ENCODE measurements at places on chromosomes 4 and X. TPM values are rescaled to one million over a fixed set of nuclear protein-coding genes. Genes with fewer than 3 reads are reported as not detected.

- H3K4me1 ChIP-seq: no peaks in the 10 kb centered on the region
- no peak overlapping the region for H3K4me3 ChIP-seq
- DNase-seq: no peak
- H3K36me3 ChIP-seq: no peaks in the 10 kb centered on the region
- H3K27ac ChIP-seq: no peak overlapping the region
- H3K27me3 ChIP-seq: no peaks in the 10 kb centered on the region
These were observed 10.8 kb downstream of the ALB start for GRCh38 chr4:73414936-73415271.

- no peak overlapping the region for H3K4me3 ChIP-seq
- no peak overlapping the region for H3K27ac ChIP-seq
- DNase-seq: no peak
- H3K4me1 ChIP-seq: no peaks in the 10 kb centered on the region
- H3K27me3 ChIP-seq: no peaks in the 10 kb centered on the region
These were observed 636.9 kb upstream of the BOD1L1 start for GRCh38 chr4:14264437-14264836.

Gene NLGN3
- 14.8 TPM for total RNA-seq

Gene HTR2C
- total RNA-seq: 2.0 TPM

DNA sequence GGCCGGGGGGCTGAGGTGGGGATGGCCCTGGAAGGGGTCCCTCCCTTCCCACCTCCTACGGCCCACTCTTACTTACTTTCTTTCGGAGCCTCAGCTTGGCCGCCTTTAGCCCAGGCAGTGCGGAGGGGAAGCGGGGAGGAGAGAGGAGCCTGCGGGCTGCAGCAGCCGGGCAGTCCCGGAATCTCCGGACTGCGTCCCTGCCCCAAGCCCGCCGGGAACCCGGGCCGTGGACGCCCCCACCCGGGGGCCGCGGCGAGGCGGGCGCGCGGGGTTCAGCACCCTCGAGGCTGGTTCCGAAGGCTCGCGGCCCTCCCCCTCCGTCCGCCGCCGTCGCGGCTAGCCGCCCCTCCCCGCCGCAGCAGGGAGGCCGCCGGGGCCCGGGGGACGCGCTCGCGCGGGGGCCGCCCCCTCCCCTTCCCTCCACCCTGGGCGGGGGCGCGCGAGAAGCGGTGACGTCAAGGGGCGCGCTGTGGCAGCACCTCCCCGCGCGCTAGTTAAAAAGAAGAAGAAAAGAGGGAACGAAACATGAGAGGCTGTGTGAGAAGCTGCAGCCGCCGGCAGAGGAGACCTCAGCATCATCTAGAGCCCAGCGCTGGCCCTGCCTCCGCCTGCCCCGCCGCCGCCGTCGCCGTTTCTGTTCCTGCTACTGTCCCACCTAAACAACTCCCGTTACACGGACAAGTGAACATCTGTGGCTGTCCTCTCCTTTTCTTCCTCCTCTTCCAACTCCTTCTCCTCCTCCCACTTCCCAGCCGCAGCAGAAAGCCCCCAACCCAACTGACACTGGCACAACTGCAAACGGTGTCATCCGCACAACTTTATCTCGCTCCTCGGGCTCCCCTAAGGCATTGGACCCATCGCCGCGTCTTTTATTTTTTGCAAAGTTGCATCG lies at the start of gene HHIP:
HHIP (plus strand) TSS at position 526 of the 892 bp plus-strand sequence. CDS start 520 bp downstream, outside the sequence.
- no peak for DNase-seq
- peaks cover 7% of the 10 kb centered on the region for H3K4me1 ChIP-seq
- H3K36me3 ChIP-seq: no peaks in the 10 kb centered on the region
- peaks cover 46% of the 10 kb centered on the region for H3K27me3 ChIP-seq
- peak within 1 kb of the TSS; percentile 57 for H3K4me3 ChIP-seq
- no peak within 1 kb of the TSS for H3K27ac ChIP-seq

GRCh38 chr4:169121861-169122382 lies 111.9 kb upstream of the CBR4 start:
- peaks cover 18% of the 10 kb centered on the region for H3K36me3 ChIP-seq
- H3K27me3 ChIP-seq: no peaks in the 10 kb centered on the region
- no peak overlapping the region for H3K4me3 ChIP-seq
- DNase-seq: no peak

Gene INPP4B
- 0.34 TPM for total RNA-seq

DNA sequence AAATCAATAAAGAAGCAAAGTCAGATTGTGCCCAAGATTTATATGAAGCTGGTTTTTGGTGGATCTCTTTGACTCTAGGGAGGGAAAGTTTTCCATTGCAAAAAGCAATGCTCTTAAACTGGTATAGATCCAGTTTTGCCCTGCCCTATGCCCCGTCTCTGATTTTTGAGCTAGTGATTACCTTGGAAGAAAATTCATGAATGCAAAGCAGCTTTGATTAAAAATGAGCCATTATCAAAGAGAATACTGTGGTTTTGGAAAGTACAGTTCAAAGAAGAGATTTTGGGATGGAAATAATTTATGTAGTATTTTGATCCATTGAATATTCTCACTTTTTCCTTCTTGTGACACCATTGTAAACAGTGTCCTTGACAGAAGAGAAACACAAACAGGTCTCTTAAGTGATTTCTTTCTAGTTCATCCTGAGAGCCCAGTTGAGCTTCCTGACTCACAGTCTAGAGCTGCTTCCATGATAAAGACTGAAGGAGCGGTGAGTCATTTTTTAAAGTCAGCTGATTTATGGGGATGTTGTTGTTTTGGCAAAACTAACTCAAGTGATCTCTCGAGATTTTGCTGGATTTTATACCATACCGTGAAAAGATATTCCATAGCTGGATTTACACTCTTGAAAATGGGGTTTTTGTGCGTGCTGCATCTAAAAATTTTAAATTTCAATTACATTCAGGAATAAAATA lies 76.7 kb downstream of the AFF1 start:
- no peaks in the 10 kb centered on the region for H3K36me3 ChIP-seq
- no peak overlapping the region for H3K27ac ChIP-seq
- no peak overlapping the region for H3K4me3 ChIP-seq
- H3K4me1 ChIP-seq: peaks cover 7% of the 10 kb centered on the region
- DNase-seq: no peak
- H3K27me3 ChIP-seq: no peaks in the 10 kb centered on the region

DNA sequence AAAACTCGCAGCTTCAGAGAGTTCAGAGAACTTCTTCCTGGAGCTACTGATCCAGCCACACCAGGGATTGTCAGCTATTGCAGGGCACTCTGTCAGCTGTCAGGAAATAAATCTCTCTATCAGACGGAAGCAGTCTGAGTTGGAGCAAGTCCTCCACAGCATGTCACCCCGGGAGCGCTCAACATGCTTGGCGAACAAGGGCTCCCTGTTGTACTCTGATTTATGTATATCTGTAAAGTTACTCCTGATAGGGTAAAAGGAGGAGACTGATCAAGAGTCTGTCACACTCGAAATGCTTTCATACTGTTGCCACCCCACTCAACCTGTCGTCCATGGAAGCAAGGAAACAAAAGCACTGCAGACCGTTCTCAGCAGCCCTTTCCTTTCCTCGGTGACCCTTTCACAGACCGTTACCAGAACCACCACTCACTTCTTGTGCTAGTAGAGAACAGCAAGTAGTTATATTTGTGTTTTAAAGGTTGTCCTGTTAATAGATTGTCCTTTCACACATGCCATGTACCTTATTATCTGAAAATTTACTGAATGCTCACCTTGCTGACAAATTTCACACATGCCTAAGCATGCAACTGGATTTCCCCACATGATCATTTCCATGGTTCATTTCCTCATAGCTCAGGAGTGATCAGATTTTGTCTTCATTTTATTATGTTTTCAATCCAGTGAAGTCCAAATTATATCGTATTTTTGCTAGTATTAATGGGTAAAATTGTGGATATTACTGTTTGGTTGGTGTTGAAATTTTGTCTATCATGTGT lies 2108.9 kb upstream of the TENM3 start:
- H3K4me1 ChIP-seq: no peaks in the 10 kb centered on the region
- H3K4me3 ChIP-seq: no peak overlapping the region

DNA sequence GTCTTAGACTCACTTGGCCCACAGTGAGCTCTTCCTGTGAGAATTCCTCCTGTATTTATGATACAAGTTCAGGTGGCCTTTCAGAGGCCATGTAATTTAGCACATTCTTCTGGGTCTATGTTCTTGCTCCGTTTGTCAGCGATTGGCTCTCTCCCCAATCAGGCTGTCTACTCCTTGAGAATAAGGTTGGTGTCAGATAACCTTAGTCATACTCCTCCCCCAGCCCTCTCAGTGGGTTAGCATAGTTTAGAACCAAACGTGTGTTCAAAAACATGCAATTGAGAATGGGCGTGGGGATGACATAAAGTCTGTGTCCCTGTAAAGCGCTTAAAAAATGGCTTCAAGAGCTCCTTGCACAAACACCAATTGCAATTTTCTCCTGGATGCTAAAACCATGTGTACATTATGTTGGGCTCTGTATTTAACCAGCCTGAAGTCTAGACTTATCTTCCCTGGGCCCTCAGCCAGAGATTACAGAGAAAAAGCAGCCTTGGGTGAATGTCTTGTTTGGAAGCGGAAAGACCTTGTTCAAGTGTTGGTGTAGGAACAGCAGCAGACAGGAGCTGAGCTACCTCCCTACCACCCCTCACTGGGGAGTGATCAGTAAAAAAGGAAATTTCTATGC lies 9.9 kb upstream of the CT47C1 start:
- H3K27me3 ChIP-seq: no peaks in the 10 kb centered on the region
- no peak overlapping the region for H3K4me3 ChIP-seq
- DNase-seq: no peak
- no peaks in the 10 kb centered on the region for H3K4me1 ChIP-seq

Gene NELFA
- total RNA-seq: 61.4 TPM

DNA sequence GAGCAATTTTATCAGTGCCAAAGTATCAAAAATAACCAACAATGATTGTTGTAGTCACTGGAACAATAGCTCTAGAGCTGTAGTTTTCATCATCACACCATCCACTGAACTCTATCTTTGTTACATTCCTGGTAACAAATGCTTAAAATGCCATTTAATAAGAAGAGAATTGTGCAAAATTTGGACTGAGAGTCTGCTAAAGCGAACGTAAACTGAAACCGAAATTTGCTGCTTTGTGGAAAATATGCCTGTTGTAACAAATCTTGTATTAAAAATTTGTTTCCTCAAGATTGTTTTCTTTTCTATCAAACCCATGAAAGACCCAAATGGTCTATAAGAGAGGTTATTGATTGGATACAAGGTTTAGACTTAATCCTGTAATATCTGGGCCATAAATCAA lies 109.3 kb upstream of the TECRL start:
- H3K4me3 ChIP-seq: no peak overlapping the region
- no peak overlapping the region for H3K27ac ChIP-seq
- no peak for DNase-seq
- H3K4me1 ChIP-seq: no peaks in the 10 kb centered on the region
- H3K27me3 ChIP-seq: no peaks in the 10 kb centered on the region

Gene COL4A5
- total RNA-seq: 22.9 TPM

- DNase-seq: no peak
- H3K27ac ChIP-seq: no peak overlapping the region
- no peak overlapping the region for H3K4me3 ChIP-seq
- H3K27me3 ChIP-seq: no peaks in the 10 kb centered on the region
- no peaks in the 10 kb centered on the region for H3K36me3 ChIP-seq
- peaks cover 8% of the 10 kb centered on the region for H3K4me1 ChIP-seq
These were observed 93.6 kb upstream of the NAP1L5 start for GRCh38 chr4:88791274-88791673.

DNA sequence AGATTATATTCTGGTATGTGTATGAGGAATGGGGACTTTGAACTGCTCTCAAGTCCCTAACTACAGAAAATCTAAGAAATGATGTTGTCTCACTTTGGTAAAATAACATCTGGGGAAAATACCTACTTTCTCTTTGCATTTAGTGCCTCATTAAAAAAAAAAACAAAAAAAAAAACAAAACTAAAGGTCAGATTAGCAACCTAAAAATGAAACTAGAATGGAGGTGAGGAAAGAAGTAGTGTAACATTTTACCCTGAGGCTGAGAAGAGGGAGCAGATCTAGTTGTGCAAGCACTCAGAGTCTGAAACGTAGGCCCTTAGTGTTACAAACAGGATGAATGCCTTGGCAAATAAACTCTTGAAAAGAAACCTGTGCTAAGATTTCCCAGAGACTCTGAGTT lies 56.0 kb downstream of the VGLL1 start:
- DNase-seq: no peak
- H3K36me3 ChIP-seq: no peaks in the 10 kb centered on the region
- H3K4me1 ChIP-seq: peaks cover 5% of the 10 kb centered on the region

GRCh38 chr4:38416450-38417014 lies 247.5 kb upstream of the KLF3 start:
- H3K27ac ChIP-seq: no peak overlapping the region
- H3K4me3 ChIP-seq: no peak overlapping the region
- DNase-seq: no peak
- H3K36me3 ChIP-seq: no peaks in the 10 kb centered on the region

DNA sequence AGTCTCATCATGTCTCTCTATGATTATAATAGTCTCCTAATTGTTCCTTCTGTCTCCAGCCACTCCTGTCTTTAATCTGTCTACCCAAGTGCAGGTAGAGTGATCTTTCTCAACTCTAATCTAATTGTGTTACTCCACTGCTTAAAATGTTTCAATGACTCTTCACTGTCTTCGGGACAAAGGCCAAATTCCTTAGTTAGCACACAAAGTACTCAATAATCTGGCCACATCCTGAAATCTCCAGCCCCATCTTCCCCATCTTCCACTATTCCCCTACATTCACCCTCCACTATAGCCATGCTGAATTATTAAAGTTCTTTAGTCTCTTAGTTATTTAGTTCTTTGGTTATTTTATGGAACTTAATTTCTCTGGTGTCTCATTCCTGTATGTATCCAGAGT lies 353.3 kb downstream of the OPHN1 start:
- no peaks in the 10 kb centered on the region for H3K4me1 ChIP-seq
- H3K4me3 ChIP-seq: no peak overlapping the region
- no peak overlapping the region for H3K27ac ChIP-seq
- no peak for DNase-seq
- no peaks in the 10 kb centered on the region for H3K36me3 ChIP-seq

DNA sequence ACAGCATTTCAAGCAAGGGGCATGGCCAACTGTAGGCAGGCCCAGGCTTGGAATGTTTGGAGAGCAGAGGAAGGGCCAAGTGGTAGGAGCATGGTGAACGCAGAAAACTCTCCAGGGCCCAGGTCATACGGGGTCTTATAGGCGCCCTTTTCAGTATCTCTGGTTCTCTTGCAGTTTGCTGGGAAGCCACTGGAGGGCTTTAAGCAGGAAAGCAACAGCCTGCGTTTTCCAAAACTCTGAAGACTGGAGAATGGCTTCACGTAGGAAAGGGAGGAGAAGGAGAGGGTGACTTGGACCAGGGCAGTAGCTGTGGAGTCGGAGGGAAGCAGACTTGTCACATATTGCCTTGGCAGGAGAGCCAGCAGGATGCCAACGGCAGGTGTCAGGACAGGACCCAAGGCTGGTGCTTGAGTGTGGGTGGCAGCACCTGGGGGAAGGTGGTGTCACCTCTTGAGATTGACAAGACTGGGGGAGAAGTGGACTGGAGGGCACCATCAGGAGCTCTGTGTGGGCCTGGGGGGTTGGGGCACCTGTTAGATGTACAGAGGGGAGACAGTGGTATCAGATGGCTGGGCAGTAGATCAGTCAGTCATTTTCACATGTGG lies 21.9 kb downstream of the TKTL1 start:
- no peaks in the 10 kb centered on the region for H3K4me1 ChIP-seq
- H3K36me3 ChIP-seq: no peaks in the 10 kb centered on the region
- peak; percentile 58 for DNase-seq
- no peak overlapping the region for H3K4me3 ChIP-seq
- no peak overlapping the region for H3K27ac ChIP-seq

- no peaks in the 10 kb centered on the region for H3K4me1 ChIP-seq
- H3K27ac ChIP-seq: no peak overlapping the region
- no peak overlapping the region for H3K4me3 ChIP-seq
- H3K36me3 ChIP-seq: no peaks in the 10 kb centered on the region
- no peak for DNase-seq
These were observed 92.6 kb downstream of the CCSER1 start for GRCh38 chr4:90219822-90220221.

- H3K27me3 ChIP-seq: no peaks in the 10 kb centered on the region
- no peak for DNase-seq
- H3K4me1 ChIP-seq: peaks cover 2% of the 10 kb centered on the region
These were observed 19.0 kb upstream of the IRAK1 start for GRCh38 chrX:154038656-154039055.

Measured in H1 (cell line).